ENCODE measurements at places on chromosomes 6 and 20.

GRCh38 chr6:106220485-106220884, 105.1 kb downstream of the ATG5 start:
- no peak for DNase-seq

DNA sequence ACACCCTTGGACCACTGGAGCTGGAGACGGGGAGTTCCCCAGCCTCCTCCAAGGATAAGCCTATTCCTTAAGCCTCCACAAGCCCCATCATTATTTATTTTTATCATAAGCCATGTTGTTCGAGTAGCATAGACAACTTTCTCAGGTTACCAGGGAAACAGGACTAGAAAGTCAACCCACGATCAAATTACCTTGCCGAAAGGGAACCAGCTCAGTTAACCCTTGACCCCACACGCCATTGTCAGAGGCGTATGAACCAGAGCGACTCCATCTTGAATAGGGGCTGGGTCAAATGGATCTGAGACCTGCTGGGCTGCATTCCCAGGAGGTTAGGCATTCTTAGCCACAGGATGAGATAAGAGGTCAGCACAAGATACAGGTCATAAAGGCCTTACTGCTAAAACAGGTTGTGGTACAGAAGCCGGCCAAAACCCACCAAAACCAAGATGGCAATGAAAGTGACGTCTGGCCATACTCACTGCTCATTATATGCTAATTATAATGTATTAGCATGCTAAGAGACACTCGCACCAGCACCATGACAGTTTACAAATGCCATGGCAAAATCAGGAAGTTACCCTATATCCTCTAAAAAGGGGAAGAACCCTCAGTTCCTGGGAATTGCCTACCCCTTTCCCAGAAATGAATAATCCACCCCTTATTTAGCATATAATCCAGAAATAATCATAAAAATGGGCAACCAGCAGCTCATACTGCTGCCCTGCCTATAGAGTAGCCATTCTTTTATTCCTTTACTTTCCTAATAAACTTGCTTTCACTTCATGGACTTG, 22.4 kb downstream of the SYNJ2 start:
- peak; percentile 62 for DNase-seq

DNA sequence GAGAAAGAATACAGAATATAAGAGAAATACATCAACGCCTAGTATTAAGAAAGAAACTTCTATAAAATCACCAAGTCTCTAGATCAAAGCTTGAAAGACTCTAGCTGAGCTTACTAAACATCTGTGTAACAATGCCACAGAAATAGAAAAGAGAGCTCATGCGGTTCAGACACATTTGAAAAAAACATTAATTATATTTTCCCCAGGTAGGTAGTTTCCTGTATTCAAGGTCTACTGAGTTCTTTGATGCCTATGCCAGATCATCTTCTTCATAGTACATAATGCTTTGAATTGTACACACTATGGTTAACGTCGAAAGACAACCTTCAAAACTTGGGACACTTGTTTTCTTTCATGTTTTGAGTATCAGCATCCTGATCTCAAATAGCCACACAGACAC, 11.3 kb downstream of the MOXD1 start:
- no peak for DNase-seq

DNA sequence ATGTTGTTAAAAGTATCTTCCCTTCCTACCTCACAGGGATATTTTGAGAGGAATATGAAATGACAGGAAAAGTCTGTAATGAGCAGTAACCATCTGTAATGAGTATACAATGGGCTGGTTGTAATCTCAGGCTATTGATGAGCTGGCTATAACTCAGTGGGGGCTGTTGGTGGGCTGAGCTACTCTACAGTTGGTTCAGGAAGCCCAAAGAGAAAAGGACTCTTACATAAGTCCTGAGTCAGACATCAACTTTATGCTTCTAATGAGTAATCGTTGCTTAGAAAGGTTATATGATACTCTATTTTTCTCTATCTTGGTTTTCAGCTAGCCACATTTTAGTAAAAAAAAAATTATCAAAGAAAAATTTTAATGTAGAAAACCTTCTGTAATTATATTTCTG, 26.4 kb downstream of the ZNF391 start:
- DNase-seq, result no peak

DNA sequence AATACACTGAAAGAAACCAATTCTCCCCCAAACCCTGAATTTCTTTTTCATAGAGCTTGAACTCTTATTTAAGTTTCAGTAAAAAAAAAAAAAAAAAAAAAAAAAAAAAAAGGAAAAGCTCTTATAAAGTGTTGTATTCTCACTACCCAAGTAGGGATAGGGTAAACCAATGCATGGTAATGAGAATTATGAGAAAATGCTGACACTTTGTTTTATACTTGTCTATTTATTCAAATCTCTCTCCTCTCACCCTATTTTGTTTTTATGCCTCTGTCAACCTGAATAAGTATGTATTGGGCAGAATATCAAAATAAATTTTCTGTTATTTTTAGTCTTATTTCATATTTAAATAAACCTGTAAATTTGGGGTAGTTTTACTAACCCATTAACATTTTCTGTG, 181.9 kb downstream of the GJA1 start:
- no peak for DNase-seq

DNA sequence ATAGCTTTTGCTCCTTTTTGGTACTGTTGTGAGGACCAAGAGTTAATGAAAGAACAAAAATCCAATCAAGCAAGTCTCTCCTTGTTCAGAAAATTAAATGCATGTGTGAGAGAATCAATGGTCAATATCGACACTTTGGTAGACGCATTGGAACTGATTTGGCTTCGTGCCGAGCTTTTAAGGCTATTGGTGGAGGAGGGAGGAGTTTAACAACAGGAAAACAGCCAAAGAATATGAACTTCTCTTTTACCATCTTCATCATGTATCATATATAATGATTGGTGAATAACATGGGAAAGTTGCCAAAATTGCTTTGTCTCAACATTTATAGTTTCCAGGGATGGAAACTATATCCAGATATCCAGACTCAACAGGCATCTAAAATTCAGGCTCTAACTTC, 266.5 kb upstream of the CITED2 start:
- DNase-seq, result no peak

DNA sequence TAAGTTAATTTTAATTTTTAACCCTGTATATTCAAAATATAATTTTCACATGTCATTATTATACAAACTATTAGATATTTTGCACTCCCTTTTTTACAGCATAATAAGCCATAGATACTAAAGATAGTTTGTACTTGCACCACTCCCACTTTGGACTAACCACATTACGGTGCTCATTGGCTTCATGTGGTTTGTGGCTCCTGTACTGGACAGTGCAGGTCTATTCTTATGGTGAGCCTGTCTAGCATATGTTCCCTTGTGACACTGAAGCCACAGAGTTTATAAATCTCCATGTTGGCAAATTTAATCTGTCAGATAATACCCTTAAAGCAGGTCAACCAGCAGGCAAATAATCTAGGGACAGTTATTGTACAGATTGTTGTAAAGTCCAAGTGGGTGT, 354.4 kb upstream of the KCNQ5 start:
- DNase-seq, result no peak

DNA sequence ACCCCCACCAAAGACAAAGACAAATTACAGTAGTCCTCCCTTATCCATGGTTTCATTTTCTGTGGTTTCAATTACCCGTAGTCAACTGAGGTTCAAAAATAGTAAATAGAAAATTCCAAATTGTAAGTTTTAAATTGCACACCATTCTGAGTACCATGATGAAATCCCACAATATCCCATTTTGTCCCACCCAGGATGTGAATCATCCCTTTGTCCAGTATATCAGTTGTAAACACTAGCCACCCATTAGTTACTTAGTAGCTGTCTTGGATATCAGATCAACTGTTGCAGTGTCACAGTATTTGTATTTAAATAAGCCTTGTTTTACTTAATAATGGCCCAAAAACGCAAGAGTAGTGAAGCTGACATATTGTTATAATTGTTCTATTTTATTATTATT, 364.0 kb upstream of the ARID1B start:
- DNase-seq, result no peak

- DNase-seq, result no peak
These were observed 28.2 kb downstream of the MRAP2 start for GRCh38 chr6:84061613-84062398.

GRCh38 chr6:150413781-150414281, 45.0 kb downstream of the IYD start:
- DNase-seq, result no peak

DNA sequence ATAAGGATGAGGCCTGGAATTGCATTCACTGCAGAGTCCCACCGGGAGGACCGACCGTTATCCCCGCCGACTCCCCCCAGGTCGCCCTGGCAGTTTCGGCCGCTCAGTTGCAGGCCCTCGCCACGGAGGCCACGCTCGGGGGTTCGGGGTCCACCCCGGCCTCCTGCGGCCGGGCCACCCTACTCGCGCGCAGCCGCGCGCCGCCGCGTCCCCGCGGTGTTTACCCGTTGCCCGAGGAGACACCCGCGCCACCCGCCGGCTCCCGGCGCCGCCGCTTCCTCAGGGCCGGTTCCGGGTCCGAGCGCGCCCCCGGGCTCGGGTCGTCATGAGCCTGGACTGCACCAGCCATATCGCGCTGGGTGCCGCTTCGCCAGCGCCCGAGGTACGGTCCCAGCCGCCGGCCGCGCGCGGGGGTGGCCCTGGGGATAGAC, at the start of gene CCDC170:
CCDC170 (plus strand) TSS at position 214 of the 431 bp plus-strand sequence; CDS start at position 326, 112 bp downstream.
- peak; percentile 45 for DNase-seq

- DNase-seq, result peak; percentile 66
These were observed 48.0 kb downstream of the TMEM170B start for GRCh38 chr6:11585426-11586016.

DNA sequence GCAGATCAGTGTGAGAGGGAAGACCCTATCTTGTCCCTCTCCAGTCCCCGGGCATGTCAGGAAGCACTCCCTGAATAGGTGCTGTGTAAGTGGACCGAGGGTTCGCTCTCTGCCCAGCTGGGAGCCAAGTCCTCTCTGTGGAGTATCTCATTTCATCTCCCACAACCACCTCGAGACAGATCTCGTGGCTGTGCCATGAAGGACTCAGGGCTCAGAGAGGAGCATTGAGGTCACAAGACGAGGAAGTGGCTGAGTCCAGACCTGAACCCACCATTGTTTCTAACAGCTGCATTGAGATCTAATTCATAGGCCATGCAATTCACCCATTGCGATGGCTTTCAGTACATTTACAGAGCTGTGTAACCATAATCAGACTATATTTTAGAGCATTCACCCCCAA, 34.7 kb upstream of the STX16 start:
- no peak for DNase-seq

GRCh38 chr6:163494279-163494727, 79.8 kb downstream of the QKI start:
- no peak for DNase-seq

GRCh38 chr6:156686301-156686994, 90.7 kb upstream of the ARID1B start:
- peak; percentile 45 for DNase-seq

GRCh38 chr6:161401587-161402309, 127.9 kb upstream of the AGPAT4 start:
- DNase-seq, result no peak

- DNase-seq, result no peak
These were observed 59.9 kb downstream of the MDGA1 start for GRCh38 chr6:37637562-37638413.

GRCh38 chr20:1844325-1845162, 50.7 kb upstream of the SIRPA start:
- DNase-seq, result peak; percentile 97

- DNase-seq, result no peak
These were observed 28.6 kb downstream of the SLC23A2 start for GRCh38 chr20:4972506-4973251.

GRCh38 chr6:42783177-42783875, 1.5 kb downstream of the BICRAL start:
- peak; percentile 72 for DNase-seq

DNA sequence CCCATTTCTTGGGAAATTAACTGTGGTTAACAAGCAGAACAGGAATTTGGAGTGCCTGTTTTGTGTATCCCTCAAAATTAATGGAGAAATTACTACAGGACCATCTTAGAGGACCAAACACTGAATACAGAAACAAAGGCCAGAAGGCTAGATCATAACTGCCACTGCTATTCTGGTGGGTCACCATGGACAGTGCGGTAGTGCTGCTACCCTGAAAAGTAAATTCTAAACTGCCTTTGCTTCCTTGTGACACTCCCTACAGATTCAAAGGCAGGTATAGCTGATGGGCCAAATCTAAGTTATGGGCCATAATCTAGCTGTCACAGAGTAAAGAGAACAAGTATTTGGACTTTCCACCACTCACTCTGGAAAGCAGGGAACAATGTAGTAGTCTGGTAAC, 575.8 kb upstream of the ADGRB3 start:
- DNase-seq, result no peak

GRCh38 chr20:17715075-17715474, 15.3 kb downstream of the BANF2 start:
- DNase-seq, result no peak

DNA sequence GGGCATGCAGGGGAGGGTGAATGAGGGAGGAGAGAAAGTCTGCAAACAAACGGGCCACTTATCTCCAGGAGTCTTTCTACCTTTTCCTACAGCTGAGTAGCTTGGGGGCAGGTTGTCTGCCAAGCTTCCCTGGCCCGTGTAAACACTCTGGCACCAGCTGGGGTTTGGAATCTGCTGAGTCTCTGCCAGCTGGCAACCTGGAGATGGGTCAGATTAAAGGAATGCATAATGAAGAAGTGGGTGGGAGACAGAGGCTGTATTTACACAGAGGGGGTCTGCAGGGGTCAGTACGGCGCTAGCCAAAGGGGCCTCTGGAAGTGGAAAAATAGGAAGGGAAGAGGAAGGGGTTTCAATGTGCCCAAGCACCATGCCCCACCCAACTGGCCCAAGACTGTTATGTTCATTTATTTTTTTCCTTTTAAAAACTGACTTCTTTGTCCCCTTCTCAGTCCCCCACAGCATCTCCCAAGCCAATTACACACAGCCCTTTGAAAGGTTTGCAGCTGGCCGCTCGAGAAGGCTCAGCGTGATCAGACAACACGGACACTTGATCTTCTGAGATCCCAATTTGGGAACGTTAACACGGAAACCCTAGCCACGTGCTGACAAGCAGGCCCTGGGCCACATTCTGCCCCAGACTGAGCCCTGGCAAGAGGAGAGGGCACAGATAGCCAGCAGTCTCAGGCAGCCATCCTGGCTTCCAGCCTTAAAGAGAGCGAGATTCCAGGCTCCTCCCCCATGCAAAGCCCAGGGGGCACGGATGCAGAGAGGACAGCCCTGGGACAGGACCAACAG, 25.2 kb downstream of the TRAM2 start:
- DNase-seq, result no peak

DNA sequence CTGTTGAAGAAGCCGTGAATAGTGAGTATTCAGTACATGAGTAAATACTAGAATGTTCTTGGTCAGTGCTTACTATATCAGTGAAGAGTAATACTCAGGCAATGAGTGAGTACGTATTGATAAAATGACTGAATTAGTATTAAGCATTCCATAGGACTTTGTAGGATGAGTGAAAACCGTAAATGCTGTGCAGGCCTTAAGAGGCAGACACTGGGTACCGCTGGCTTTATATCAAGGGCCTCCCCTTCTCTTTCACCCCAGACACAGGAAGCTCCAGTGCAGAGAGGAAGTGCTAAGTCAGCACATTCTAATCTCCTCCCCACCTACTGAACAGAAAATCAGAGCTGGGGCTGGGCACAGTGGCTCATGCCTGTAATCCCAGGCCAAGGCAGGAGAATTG, 24.2 kb downstream of the POFUT1 start:
- peak; percentile 25 for DNase-seq

- no peak for DNase-seq
These were observed 30.8 kb upstream of the APMAP start for GRCh38 chr20:25023356-25023755.

All from inflammatory macrophage treated with lipopolysaccharide for 4 hours (primary cell).